ENCODE measurements at places on chromosomes 3 and 15.

GRCh38 chr15:87736401-87736800 is 520.1 kb downstream of the NTRK3 start:
- DNase-seq: no peak

- DNase-seq: no peak
Observed at GRCh38 chr3:126931806-126932187, 51.1 kb upstream of the PLXNA1 start.

DNA sequence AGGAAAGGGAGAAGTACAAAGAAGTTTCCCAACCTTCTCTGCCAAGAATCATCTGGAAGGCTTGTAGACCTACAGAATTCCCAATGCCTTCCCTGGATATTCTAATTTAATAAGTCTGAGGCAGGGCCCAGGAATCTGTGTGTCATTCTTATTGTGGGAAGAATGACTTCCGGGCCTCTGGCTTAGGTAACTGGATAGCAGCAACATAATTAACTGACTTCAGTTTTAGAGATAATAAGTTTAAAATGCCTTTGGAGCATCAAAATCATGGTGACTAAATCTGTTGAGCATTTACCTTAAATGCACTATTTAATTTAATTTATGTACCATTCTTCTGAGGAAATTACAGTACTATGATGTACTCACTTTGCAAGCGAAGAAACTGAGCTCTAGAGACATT is 44.3 kb upstream of the TM4SF1 start:
- no peak for DNase-seq

- DNase-seq: no peak
Observed at GRCh38 chr15:101246391-101246790, 5.5 kb downstream of the CHSY1 start.

DNA sequence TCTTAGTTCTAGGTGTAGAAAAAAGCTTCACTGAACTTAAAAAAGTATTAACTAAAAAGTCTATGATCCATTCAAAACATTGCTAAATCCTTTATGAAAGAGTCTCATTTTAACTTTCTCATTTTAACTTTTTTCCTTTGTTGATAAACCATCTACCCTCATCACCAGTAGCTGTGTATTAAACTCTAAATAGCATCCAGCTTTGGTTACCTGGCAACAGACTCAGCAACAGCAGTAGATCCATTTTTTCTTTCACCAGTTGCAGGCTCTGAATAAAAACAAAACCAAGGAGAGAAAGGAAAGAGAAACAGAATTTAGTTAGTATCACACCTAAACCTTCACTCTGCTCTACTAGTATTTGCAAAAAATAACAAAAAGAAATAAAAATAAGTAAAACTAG is 51.6 kb downstream of the TP53BP1 start:
- DNase-seq: no peak

GRCh38 chr15:63374686-63375520 is 6.7 kb downstream of the CA12 start:
- no peak for DNase-seq

- no peak for DNase-seq
Observed at GRCh38 chr15:28096411-28096669, 2.8 kb downstream of the OCA2 start.

GRCh38 chr15:58134886-58135285 is 3.3 kb upstream of the AQP9 start:
- DNase-seq: no peak

DNA sequence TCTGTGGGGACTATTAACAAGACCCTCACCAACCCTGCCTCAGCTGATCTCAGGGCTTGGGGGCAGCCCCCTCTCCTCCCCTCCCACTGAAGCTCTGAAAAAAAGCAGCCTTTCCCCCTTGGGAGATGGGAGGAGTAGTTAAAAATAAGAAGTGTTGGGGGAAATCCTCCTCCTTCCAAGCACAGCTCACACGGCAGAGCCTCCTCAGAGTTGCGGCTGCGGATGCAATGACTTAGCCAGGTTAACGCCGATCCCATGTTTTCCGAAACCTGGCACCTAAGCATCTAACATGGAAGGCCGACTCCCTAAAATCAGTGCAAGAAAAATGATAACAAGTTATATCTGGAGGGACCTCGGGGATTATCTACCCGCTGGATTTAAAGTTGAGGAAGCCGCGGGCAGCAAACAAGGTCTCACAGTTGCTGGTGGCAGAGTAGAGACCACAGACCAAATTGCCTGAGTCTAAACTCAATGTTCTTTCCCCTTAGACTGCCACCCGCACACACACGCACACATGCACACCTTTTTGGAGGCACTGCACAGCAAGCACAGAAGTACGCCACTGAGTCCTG is 1.1 kb upstream of the TPM1 start:
- DNase-seq: no peak

DNA sequence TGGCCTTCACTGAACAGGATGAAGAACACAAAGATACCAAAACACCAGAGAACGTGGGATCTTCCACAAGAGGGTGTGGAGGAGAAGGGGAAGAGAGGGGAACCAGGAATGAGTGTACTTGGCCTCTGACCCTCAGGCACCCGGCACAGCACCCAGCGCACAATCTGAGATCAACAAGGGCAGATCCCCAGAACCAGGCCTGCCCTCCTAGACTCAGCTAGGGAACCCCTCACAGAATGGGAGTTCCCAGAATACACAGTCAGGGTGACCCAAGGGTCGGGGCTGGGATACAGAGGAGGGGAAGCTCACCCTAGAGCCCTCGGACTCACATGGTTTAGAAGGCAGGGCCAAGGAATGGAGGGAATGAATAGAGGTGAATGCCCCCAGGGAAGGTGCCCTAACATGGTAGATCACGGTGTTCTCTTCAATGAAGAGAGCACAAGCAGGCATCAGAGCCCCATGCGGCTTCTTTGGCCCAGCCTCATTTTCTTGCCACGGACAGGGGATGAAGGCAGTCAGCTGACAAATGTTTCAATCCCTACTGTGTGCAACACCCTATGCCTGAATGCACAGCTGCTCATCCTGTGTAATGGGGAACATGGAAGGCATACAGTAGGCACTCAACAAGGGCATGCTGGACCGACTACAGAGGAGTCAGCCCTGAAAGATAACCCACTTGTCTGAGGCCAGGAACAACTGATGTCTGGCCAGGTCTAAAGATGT is 13.1 kb downstream of the BMF start:
- DNase-seq: no peak

DNA sequence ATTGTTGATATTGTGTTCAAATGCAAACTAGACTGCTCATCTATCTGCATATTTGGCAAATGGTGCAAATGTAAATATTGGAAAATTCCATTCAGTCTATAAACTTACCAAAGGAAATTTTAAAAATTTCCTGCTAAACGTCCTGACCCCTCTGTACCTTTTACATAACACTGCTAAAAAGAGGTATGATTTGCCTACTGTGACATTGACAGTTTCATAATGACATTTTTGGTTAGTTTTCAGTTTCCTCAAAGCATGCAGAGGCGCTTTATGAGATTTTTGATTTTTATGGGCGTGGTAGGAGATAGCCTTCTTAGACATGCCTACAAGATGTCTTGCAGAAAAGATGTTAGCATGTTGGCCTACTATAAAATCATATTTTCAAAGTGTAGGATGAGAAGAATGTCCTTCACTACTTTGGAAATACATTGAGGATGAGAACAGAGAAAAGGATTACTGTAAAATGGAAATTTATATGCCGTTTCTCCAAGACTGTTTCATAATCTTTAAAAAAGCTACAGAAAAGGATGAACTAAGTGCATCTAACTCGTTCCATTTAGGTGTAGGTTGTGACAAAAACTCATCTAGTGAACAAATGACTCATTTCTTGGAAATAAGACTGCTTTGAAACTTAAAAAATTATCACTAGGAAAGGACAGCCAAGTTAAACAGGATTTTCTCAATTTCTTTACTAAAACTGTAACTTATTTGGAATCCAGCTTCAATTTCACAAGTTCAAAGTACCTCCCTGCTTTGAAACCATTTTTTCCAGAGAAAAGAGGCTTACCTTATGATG is 14.5 kb upstream of the ISLR start:
- DNase-seq: no peak

GRCh38 chr3:45670991-45671390 is 18.2 kb upstream of the SACM1L start:
- DNase-seq: no peak

GRCh38 chr3:195403841-195404408 is 38.9 kb downstream of the ACAP2 start:
- DNase-seq: no peak

DNA sequence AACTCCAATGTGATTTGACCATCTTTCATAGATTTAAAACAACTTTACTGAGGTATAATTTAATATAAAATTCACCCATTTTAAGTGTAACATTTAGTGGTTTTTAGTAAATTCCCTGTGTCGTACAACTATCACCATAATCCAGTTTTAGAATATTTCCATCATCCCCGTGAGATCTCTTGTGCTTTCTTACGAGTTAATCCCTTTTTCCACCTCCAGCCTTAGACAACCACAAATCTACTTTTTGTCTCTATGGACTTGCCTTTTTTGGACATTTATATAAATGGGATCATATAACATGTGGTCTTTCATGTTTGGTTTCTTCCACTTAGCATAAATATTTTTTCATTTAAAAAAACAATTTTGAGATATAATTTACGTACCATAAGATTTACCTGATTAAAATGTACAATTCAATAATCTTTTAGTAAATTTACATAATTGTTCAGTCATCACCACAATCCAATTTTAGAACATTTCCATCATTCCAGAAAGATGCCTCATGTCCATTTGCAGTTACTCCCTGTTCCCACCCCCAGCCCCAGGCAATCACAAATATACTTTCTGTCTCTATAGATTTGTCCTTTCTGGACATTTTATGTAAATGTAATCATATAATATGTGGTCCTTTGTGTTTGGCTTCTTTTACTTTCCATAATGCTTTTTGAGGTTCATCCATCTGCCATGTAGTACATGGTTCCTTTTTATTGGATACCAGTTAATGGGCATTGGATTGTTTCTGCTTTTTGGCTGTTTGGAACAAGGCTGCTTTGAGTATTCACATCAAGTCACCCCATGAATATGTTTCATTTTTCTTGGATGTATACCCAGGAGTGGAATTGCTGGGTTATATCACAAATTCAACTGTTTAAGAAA is 3.1 kb downstream of the OXSR1 start:
- DNase-seq: no peak

GRCh38 chr3:101602731-101603130 is 28.8 kb downstream of the PCNP start:
- no peak for DNase-seq

DNA sequence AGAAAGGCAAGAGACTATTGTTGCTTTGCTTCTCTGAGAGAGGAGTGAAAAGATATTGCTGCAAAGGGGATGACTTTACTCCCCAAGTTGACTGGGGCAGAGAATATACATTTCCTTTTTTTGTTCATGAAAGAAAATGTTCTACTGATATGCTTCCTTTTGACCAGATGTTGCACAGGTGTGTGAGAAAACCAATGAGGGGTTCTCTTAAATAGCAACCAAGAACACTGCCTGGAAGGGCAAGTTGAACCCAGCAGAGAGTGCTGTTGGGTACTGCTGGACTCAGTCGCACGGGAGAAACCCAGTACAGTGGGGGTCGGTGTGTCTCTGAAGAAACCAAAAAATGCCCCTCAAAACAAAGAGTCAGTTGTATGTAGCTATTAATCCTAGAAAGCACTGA is 101.2 kb downstream of the CHST2 start:
- DNase-seq: no peak

DNA sequence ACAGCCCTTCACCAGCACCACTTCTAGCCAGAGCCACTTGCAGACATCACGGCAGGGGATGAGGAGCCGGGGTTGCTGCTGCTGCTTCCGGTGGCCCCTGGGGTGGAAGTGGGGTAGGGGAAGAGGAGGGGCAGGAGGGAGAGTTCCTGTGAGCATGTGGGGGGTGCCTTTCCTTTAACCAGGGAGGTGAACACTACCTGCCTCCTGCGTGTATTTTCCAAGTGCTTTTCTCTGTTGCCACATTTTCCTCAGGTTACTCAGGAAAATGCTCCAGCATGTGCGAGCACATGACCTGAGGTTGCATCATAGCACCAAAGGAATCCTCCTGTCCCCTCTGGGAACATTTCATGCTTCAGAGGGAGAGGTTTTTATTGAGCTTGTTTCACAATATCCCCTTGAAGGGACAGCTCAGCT is 12.2 kb upstream of the SACM1L start:
- DNase-seq: peak; percentile 66

DNA sequence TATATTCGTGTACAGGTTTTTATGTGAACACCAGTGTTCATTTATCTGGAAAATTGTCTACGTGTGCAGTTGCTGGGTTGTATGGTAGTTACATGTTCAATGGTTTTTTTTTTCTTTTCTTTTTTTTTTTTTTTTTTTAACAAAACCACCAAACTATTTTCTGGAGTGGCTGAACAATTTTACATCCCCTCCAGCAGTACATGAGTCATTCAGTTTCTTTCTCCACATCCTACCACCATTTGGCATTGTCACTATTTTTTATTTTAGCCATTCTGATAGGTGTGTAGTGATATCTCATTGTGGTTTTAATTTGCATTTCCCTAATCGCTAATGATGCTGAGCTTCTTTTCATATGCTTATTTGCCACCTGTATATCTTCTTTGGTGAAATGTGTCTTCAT is 256.3 kb upstream of the EOMES start:
- no peak for DNase-seq

GRCh38 chr3:16066975-16067374 is 107.5 kb upstream of the GALNT15 start:
- DNase-seq: no peak

DNA sequence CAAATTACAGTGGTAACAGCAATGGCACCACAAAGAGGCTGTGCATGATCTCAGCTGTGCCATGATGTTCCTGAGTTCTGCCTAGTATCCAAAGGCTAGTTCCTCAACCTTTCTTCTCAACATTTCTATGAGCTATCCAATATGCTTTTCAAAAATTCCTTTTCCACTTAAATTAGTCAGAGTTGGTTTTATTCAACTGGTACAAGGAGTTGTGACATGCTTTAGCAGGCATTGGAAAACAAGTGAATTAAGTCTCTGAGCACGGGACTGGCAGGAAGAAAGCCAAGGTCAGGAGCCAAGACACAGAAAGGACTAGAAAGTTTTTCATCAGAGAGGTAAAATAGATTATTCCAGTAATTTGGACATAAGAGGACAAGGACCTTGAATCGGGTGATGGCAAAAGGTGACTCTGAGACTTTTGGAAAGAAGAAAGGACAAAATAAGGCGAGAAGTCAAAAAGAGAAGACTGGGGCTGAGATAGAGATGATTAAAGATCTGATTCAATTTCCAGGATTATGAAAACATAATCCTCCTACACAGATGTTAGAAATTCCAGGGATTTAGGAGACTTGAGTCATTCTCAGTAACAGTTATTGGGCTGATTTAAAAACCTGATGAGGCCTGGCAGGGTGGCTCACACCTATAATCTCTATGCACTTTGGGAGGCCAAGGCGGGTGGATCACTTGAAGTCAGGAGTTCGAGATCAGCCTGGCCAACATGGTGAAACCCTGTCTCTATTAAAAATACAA is 36.1 kb downstream of the PBRM1 start:
- DNase-seq: no peak

- no peak for DNase-seq
Observed at GRCh38 chr15:99324082-99324620, 72.9 kb downstream of the LRRC28 start.

GRCh38 chr15:73005446-73005845 is 46.8 kb upstream of the NEO1 start:
- no peak for DNase-seq
